Activated T-cell treated with anti-CD3 and anti-CD28 coated beads, Interleukin-2, amount 50 U/mL, for 72 hours (primary cell): ENCODE measurements at places on chromosomes 16 and 17.

- DNase-seq = no peak
These were observed 34.9 kb upstream of the MMD start for GRCh38 chr17:55456307-55457240.

GRCh38 chr16:11291091-11291703 is 10.1 kb upstream of the PRM1 start:
- DNase-seq = no peak

GRCh38 chr16:70661918-70662641 is 15.7 kb downstream of the IL34 start:
- DNase-seq = no peak

DNA sequence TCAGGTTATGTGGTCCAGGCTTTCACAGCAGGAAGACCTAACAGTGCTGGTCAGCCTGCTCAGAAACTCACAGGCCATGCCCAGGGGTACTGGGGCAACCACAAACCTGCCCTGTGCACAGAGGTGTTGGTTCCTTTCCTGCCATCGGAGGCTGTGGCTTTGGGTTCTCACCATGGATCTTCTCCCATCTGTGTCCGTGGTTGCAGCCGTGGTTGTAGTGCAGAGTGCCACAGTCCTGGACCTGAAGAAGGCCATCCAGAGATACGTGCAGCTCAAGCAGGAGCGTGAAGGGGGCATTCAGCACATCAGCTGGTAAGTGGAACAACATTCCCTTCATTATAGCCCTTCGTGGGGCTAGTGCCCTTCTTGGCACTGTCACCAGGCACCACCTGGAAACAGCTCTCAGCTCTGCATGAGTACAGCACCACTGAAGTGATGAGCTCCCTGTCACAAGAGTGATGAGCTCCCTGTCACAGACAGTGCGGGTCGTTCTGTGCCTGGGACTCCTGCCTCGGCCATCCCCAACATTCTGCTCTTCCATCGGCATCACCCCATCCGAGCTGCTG is 2.0 kb downstream of the SNRNP25 start:
- no peak for DNase-seq

- no peak for DNase-seq
These were observed 24.4 kb downstream of the ARHGAP17 start for GRCh38 chr16:24990803-24991202.

DNA sequence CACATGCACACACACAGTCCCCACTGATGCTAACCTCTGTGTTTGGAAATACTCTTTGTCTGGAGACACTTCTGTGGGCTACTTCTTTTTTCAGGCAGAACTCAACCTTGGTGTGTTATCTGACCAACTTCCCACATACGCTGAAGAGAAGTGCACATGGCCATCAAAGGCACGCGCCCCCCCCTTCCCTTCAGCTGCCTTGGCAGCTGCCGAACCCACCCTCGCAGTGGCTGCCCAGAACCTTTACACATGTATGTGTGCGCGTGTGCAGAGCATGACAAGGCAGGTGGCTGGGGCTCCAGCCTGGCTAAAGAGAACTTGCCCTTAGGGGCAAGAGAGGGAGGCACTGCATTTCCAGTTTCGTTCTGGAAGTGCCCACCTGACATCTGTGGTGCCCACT is 3.9 kb downstream of the RAPGEFL1 start:
- DNase-seq = no peak

GRCh38 chr16:84514295-84514873 is 9.9 kb upstream of the MEAK7 start:
- no peak for DNase-seq

DNA sequence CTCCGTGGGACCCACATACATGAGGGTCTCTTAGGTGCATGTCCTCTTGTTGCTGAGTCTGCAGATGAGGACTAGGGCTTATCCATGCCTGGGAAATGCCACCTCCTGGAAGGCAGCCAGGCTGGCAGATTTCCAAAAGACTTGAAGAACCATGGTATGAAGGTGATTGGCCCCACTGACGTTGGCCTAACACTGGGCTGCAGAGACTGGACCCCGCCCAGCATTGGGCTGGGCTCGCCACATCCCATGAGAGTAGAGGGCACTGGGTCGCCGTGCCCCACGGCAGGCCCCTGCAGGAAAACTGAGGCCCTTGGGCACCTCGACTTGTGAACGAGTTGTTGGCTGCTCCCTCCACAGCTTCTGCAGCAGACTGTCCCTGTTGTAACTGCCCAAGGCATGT is 38.2 kb upstream of the IL21R start:
- no peak for DNase-seq
